ENCODE measurements at places on chromosomes 11 and 22.
A peak's percentile ranks its signal among the peaks of the same experiment; 100 is the strongest.

GRCh38 chr22:37207981-37208380 lies 4.3 kb downstream of the SSTR3 start:
- DNase-seq, result no peak

GRCh38 chr11:74749127-74749964 lies 697 bp downstream of the RNF169 start:
- DNase-seq, result peak; percentile 16

- DNase-seq, result no peak
These were observed at the start of gene KRTAP5-11 for GRCh38 chr11:71582309-71582895. KRTAP5-11 (minus strand) TSS chr11:71582875; CDS start chr11:71582837, 38 bp downstream.

GRCh38 chr11:102111787-102112508 lies 1.7 kb downstream of the YAP1 start:
- DNase-seq, result no peak

GRCh38 chr11:64355078-64355940 lies 3.7 kb upstream of the RPS6KA4 start:
- no peak for DNase-seq

GRCh38 chr11:128663824-128664223 lies 30.0 kb upstream of the FLI1 start:
- DNase-seq, result no peak

DNA sequence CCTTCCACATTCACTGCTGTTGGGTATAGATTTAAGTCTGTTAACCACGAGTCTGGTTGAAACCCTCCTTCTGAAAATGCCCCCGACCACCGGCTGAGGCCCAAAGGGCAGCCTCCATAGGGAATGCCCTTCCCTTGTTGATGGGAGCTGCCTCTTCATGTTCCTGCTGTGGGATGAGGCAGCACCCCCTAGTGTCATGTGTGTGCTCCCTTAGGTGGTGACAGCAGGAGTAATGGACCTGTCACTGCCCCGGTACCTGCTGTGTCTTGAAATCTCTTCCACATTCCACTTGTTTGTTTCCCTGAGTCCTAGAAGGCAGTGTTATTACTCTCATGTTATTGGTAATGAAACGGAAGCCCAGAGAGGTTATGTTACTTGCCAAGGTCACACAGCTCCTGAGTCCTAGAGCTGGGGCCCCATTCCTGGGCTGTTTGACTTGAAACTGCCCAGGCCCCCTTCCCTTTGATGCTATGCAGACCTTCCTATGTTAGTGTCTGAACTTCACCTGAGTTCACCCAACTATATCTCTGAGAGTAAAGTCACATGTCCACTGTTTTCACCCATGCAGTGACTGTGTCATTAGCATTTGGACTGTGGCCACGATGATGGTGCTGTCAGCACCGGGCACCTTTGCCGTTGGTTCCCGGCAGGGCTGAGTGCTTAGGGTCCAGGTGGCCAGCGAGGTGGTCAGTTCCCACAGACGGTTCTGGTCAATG lies 234.3 kb downstream of the TBC1D22A start:
- DNase-seq, result no peak

DNA sequence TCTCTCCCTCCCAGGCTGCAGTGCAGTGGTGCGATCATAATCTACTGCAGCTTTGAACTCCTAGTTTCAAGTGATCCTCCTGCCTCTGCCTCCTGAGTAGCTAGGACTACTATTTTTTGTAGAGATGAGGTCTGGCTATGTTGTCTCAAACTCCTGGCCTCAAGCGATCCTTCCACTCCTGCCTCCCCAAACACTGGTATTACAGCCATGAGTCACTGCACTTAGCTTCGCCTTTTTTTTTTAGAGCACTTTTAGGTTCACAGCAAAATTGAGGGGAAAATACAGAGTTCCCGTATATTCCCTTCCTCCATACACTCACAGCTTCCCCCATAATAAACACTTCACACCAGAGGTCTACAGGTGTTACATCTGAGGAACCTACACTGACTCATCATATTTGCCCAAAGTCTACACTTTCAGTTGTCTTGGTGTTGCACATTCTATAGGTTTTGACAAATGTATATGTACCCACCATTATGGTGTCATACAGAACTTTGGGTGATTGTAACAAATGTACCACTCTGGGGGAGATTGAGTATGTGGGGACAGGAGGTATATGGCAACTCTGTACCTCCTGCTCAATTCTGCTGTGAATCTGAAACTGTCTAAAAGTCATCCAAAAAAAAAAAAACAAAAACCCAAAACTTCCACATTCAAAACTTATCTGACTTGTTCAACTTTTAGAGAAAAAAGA lies 11.3 kb upstream of the SLC37A4 start:
- no peak for DNase-seq

DNA sequence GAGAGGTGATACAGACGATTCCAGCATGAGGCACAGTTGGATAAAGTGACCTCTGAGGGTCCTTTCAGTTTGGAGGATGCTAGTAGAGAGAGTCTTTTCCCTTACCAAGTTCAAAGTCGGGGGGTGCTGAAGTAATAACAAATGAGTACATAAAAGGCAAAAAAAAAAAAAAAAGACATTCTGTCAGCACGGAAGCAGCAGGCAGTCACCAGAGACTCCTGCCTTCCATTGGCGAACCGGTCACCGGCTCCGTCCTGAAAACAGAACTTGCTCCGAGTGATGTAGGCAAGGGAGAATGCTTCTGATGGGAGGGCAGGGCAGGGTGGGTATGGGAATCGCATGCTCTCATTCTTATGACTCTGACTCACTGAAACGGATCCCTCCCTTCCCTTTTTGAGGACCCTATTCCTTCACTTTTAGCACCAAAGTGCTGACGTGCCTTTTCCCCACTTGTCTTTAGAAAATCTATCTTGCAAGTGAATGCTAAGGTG lies 65.9 kb downstream of the PRR5L start:
- DNase-seq, result no peak

- no peak for DNase-seq
These were observed 21.5 kb upstream of the TXNRD2 start for GRCh38 chr22:19962909-19963806.

GRCh38 chr11:110169738-110170137 lies 76.5 kb downstream of the ZC3H12C start:
- no peak for DNase-seq

- DNase-seq, result no peak
These were observed 31.4 kb downstream of the TECTA start for GRCh38 chr11:121132211-121132976.

- DNase-seq, result no peak
These were observed 12.5 kb downstream of the FEZ1 start for GRCh38 chr11:125483592-125483991.

- DNase-seq, result no peak
These were observed 280.5 kb upstream of the NARS2 start for GRCh38 chr11:78855116-78855515.

DNA sequence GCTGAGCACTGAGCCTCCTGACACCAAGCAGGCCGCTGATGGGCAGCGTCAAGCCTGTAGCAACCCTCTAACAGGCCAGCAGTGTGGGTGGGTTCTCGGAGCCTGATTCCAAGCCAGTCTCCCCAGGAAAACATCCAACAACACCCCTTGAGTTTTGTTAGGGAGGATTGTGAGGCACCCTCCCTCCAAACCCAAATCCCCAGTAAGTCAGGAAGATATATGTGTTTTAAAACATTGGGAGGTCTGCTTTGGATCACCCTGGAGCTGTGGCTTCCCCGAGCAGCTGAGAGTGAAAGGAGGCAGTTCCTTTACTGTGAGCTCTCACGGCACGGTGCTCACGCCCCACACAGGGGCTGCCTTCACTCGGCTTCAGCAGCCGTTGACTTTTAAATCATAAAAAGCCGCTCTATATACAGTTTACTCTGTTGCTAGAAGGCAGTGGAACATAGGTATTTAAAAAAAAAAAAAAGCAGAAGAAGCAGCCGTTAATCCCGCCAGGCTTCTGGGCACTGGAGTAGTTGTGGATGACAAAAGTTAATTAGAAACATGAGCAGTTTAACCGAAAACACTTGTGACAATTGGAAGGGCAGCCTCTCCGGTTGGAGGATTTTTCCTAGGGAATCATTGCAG lies 218.6 kb downstream of the NAV2 start:
- no peak for DNase-seq

GRCh38 chr11:19474954-19475721 lies 234.4 kb upstream of the E2F8 start:
- no peak for DNase-seq

DNA sequence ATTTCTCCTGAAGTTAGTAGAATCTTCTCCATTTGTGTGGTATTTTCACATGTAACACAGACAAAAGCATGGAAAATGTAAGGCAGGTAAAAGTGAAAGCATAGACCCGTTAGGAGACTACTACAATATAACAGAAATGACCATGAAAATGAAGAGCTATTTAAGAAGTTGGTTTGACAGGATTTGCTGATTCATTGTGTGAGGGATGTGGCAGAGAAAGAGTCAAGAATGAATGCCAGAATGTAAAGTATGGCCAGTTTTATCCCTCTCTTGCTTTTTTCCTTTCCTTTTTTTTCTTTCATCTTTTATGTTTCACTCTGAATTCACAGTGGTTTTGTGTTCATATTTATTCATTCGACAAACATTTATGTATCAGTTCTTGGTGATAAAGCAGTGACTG lies 115.9 kb downstream of the ARFGAP2 start:
- DNase-seq, result no peak

DNA sequence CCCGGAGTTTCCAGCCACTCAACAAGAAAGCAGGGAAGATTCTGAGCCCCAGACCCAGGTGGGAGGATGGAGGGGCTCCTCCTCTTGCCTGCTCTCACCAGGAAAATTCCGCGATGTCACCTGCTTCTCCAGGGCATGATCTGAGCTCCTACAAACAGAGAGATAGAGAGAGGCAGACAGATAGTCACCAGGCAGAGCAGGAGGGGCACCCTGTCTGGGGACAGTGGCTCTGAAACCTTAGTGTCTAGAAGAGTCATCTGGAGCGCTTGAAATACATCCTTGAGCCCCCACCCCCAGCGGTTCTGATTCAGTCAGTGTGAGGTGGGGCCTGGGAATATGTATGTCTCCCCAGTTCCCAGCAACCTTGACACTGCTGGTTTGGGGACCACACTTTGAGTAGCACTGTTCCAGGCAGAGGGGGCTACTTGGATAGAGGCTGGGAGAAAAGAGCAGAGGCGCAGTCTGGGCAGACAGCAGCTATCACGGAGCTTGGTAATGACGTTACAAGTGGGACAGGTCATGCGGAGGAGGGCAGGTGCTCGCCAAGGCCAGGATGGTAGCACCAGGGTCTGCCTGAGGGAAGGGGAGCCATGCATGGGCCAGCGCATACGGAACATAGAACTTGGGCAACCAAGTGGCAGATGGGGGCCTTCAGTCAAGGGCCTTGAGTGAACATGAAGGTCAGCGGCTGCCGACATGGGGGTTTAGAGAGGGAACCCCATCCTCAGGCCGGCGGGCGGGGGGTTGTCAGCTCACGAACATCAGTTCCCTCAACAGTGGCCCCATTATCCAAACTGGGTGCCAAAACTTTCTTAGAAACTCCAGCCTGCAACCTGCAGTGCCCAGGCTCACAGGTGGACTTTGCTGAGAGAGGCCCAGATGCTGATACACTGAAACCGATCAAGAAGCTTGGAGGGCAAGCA lies 60.9 kb upstream of the MYEOV start:
- no peak for DNase-seq
